H1 (cell line): ENCODE measurements at places on chromosomes 3 and 15. TPM values are rescaled to one million over a fixed set of nuclear protein-coding genes. Genes with fewer than 3 reads are reported as not detected.

The EXD1 gene
- 0.06 and 0.08 TPM in 2 replicates for polyA plus RNA-seq

The LAMB2 gene
- polyA plus RNA-seq: 153 and 224 TPM in 2 replicates

The EXOSC7 gene
- 75.1 and 92.7 TPM in 2 replicates for polyA plus RNA-seq

The TEX55 gene
- polyA plus RNA-seq: not detected in 2 replicates

The ASB14 gene
- not detected in 2 replicates for polyA plus RNA-seq
